Activated CD4-positive, alpha-beta memory T cell treated with anti-CD3 and anti-CD28 coated beads for 36 hours (primary cell): ENCODE measurements at places on chromosomes 2 and 18. TPM values are rescaled to one million over a fixed set of nuclear protein-coding genes. Genes with fewer than 3 reads are reported as not detected.

RPRM gene
- total RNA-seq = not detected

GRCh38 chr2:169393068-169393590, 30.8 kb upstream of the LRP2 start:
- DNase-seq = no peak

DNA sequence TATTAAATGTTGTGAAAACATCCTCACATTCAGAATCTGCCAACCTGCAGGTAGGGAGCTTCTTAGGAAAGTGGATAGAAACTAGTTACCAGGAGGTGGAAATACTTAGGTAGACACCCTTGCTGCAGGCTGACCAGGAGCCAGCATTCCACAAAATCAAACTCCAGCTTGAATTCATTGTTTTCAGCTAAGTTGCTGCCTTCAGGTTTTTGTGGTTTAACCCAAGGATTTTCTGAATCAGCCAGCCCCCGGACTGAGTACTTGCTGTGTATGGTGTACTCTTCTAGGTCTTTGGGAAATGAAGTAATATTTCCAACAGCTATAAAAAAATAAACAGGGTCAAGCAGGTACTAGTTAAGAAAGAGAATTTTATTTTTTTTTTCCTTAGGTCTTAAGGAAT, 192.1 kb upstream of the CHST9 start:
- no peak for DNase-seq

GRCh38 chr2:174984561-174984960, 20.6 kb downstream of the CHN1 start:
- no peak for DNase-seq

CLEC4F gene
- not detected for total RNA-seq

- DNase-seq = no peak
These were observed 3.3 kb downstream of the KLHL30 start for GRCh38 chr2:238141541-238142318.
